ENCODE measurements at places on chromosomes 5 and 9.

DNA sequence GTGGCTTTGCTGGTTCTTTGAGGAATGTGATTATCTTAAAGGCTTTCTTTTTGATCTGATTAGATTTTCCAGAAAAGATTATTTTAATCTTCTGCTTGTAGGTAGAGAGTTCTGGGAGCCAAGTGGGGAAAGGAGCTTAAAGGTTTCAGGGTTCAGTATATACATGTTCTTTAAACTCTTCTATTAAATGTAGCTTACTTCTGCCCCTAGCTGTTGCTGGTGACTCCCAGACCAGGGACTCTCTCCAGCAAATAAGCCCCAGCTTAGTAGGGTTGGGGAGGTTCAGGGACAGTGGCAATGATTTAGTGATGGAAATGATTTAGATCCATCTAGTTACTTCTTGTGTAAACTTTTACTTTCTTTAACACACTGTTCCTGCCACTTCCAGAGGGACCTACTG is 72.2 kb downstream of the SLC12A2 start:
- no peak for DNase-seq

DNA sequence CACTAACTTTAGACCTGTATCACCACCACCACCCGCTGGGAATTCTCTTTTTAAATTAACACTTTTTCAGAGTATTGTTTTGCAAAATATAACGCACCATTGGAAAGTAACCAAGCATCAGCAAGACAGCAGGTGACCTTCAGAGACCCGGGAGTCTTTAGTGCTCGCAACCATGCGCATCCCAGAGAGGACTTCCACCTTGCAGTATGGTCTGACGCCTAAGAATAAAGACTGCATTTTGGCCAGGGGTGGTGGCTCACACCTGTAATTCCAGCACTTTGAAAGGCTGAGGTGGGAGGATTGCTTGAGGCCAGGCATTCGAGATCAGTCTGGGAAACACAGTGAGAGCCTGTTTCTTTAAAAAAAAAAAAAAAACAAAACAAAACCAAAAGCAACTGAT is 113.8 kb downstream of the MED27 start:
- DNase-seq: no peak

DNA sequence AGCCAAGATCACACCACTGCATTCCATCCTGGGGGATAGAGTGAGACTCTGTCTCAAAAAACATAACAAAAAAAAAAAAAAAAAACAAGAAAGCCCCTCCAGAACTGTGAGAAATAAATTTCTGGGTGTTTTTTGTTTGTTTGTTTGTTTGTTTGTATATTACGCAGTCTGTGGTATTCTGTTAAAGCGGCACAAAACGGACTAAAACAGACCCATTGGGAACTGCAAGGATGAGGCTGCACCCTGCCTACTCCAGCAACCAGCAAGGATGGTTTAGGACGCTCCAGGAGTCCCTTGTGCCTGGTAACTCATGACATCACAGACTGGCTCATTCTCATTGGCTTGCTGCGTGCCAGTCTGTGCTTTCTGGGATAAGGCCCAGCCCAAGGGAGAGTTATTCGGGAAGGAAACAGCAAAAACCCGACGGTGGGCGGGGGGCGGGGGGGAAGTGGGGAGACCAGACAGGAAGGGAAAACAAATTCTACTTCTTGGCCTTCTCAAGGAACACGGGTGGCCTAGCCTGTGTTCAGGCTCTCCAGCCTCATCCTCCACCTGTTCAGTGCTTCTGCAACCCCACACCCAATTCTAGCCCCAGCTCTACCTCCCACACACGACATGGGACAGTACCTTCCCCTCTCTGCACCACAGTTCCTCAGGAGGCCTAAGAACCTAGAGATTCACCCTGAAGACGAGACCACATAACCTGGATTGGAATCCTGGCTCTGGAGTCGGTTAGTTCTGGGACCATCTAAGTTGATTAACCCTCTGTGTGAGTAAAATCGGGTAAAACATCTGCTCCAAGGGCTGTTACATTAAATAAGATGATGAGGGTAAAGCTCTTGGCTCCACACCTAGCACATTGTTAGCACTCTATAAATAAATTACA is 2.8 kb downstream of the CD74 start:
- DNase-seq: peak; percentile 75

DNA sequence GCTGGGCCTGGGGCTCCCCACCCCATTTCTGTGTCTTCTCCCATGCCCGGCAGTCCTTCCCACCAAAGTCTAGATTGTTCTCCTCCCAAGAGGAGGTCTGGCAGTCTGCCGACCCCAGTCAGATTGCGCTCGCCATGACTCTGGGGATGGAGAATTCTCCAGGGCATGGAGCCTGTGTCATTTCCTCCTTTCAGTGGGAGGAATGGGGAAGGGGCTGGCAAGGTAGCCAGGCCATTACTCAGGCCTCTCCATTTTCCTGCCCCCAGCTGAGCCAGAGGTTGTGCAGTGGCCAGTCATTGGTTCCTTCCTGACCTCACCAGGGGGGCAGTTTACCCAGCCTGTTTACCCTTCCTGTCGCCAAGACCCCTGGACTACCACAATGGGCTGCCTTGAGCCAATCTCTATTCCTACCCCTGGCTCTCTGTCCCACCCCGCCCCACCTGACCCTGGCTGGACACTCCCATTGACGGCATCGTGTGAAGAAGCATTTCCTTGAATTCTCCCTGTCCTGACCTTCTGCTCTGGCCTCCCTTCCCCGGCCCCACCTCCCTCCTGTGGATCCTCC is 628 bp downstream of the SYNPO start:
- peak; percentile 43 for DNase-seq

DNA sequence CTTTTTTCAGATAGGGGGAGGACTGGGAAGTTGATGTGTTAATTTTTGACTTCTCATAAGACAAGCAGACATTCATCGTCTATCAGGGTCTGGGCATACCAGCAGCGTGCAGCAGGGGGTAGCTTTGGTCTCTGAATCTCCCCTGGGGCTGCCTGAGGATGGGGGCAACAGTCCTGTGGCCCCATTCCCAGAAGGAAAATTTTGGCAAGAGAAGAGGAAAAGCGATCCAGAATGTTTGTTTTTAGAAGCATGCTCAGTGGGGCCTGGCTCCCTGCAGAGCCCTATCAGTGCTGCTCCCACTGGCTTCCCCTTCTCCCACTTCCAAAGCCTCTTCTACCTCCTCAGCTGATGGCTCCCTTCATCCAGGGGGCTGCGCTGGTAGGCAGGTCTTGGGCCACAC is 194.8 kb upstream of the IL12B start:
- no peak for DNase-seq

DNA sequence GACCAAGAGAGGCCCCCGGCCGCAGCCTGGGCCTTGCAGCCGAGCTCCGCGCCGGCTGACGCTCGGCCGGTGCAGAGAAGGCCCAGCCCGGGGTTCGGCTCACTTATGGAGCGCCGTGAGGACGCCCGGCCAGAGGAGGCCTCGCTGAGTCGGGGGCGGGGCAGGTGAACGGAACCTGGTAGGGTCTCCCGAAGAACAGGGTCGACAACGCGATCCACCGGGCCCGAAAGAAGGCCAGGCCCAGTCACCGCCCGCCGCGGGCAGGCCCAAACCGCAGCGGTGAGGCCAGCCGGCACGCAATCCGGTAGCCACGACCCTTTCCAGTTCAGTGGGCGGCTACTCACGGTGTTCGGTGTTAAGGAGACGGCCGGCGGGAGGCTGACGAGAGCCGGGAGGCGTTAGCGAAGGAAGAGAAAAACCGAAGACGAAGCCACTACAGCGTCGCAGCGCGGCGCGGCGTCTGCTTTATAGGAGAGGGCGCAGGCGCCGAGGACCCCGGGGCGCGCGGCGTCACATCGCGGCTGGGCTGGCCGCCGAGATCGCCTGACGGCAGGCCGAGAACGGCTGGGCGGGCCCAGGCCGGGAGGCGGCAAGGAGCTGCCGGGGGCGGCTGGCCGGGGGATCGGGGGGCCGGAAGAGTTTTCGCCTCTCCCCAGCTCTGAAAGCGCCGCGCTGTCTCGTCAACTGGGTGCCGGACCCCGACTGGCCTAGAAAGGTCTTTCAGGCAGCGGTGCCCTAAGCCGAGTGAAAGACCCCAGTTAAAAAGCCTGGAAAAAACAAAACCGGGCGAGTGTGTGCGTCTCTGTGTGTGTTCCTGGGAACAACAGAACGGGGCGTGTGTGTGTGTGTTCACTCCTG is at the start of gene SKP1:
SKP1 (minus strand) TSS at position 440 of the 858 bp plus-strand sequence. CDS start 2,928 bp downstream, outside the sequence.
- DNase-seq: peak; percentile 59

DNA sequence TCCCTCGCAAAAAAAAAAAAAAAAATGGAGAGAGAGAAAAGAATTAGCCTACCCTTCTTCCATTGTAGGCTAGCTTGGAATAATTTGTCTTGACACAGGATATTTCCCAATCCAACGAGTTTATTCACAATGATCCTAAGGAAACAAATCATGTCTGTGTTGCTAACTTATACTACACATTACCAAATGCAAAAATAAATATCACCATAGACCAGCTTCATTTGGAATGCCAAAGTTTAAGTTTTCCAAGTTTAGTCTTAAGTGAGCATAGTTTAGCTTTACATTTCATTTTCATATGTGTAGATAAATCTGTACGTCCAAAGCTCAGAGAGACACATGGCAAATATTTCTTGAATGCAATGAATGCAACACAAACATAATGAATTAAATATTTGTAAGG is 1106.2 kb upstream of the DMAC1 start:
- no peak for DNase-seq

DNA sequence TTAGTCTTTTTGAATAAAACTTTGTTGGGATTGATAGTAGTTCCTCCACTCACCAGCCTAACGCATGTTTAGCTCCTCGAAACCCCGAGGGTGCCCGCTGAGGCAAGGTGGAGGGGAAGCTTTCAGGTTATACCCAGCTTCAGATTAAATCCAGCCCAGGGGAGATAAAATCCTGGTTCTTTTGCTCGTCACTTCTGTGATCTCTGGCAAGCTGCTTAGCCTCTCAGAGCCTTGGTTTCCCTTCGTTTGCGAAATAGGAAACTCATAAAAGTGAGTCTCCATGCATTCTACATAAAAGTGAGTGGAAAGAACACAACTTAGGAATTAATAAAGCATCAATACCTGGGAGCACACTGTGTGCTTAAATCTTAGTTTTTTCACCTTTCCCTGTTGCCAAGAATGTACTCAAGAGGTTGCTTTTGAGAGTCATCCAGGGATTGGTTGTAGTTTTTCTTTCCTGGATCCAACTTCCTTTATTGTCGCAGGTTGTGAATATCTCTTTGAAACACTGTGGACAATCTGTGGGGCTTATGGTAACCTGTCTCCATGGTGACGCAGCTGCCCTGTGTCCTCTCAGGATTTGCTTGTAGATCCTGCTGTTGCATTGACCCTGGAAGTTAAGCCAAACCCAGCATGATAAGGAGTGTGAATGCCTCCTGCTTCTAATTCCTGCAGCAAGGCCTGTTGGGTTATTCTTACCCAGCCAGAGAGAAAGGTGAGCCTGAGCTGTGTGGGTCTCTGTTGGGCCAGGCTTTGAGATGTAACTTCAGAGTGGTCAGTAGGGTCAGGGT is 2.0 kb downstream of the GALNT12 start:
- DNase-seq: no peak

- no peak for DNase-seq
Observed at GRCh38 chr9:73553295-73553694, 401.6 kb downstream of the ANXA1 start.

DNA sequence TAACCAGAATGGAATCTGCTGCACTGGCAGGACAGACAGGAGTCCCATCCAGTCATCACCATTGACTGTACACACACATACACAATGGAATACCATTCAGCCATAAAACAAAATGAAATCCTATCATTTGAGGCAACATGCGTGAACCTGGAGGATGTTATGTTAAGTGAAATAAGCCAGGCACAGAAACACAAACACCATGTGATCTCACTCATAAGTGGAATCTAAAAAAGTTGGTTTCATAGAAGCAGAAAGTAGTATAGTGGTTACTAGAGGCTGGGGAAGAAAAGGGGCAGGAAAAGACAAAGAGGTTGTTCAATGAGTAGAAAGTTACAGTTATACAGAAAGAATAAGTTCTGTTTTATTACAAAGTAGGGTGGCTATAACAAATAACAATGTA is 884.0 kb upstream of the ACO1 start:
- DNase-seq: no peak

- DNase-seq: no peak
Observed at GRCh38 chr5:35854248-35854647, 2.4 kb upstream of the IL7R start.

DNA sequence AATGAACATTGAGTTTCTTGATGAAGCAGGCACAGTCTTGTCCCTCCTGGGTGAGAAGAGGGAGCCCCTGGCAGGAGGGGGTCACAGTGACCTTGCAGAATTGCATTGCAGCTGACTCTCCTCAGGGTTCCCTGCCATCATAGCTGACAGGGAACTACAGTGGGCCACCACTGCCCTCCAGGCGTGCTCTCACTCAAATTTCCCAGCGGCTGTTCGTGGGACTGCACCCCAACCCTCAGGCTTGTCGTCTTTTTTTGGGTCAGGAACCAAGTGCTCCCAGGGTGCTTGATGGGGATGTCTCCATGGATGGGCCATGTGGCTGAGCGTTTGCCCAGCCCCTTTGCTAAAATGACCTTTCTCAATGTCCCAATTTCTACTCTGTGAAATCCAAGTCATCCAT is 215.8 kb downstream of the MELK start:
- DNase-seq: peak; percentile 5

DNA sequence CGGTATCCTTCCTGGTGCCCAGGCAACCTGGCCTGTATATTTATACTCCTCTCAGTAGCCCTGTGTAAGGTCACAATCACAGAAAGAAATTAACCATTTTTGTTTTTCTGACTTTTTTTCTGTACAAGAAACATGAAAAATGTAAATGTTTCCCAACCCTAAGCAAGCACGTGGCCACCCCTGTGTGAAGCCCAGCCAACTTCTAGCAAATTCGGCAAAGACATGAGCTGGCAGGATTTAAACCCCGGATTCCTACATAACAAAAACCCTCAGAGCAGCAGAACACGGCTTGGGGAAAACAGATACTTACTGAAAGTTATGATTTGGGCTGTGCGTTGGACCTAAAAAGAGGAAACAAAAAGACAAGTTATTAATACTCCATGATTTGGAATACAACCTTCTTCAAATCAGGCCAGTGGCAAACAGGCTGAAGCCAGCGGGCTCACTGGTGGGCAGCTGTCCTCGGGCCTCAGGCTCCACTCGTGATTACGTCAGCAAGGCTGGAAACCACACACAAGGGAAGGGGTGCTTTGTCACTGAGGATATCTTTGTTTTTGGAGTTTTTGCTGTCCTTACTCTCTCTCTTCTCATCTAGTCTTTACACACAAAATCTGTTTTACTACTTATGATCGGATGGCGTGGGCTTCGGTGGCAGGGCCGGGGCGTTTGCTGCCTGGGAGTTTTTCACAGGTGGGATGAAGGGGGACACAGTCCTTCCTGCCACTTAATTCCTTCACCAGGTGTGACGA is 194.1 kb downstream of the ROR2 start:
- no peak for DNase-seq

DNA sequence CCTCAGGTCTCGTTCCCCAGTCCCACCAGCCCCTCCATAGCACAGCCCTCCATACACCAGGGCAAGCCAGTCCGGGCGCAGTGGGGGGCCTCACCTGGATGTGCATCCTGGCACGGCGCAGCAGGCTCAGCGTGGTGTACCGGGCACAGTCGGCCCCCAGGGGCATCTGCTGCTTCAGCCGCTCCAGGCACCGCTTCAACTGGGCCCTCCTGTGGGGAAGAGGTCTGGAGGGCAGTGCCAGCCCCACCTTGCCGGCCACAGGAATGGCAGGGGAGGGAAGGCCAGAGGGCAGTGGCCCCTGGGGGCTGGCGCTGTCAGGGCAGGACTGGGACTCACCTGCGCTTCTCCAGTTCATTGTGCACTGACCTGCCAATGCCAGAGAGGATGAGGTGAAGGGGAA is 1.4 kb downstream of the MXD3 start:
- no peak for DNase-seq
